ENCODE measurements at places on chromosomes 5 and 9. TPM values are rescaled to one million over a fixed set of nuclear protein-coding genes. Genes with fewer than 3 reads are reported as not detected.

- DNase-seq, result no peak
Observed at GRCh38 chr5:604391-604831, 7.7 kb upstream of the CEP72 start.

GRCh38 chr5:39177631-39177964, 41.8 kb downstream of the FYB1 start:
- DNase-seq, result no peak

DNA sequence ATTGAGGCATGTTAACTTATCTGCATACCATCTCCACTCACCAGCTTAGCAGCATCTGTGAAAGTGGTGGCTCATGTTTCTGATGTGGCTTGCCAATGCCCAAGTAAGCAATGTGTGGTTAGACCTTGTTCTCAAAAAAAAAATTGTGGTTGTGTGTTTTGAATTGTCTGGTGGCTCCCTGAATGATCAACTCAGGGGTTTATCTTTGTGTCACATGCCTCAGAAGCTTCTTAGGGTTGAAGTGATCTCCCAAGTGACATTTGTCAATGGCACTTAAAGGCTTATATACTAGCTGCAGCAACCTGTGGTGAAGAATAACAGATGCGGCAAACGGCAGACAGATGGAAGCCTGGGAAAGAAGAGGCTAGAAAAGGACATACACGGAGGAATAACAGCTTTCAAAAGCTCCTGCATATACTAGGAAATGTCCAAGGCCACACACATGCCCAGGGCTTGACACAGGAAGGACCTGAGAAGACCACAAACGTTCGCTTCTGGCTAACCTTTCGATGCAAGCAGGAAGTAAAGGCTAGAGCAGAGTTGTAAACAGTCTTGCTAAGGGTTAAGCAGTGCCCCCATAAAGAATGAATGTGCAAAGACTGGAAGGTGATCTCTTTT, 42.2 kb upstream of the FSD1L start:
- DNase-seq, result no peak

DNA sequence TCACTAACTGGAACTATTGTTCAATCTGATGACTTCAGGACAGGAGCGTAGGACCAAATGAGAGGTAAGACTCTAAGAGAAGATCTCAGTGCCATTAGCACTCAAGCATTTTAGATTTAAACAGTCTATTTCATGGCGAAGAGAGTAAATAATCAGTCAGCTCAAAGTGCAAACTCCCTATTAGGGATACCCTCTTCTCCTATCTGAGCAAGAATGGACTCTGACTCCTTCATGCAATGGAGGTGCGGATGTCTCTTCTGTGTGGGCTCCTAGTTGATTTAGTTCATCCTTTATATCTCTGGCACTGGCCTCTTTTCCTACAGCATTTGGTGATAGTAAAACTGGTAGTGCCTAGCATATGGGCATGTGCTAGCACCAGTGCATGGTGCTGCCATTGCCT, 144.6 kb downstream of the SMC2 start:
- DNase-seq, result no peak

DNA sequence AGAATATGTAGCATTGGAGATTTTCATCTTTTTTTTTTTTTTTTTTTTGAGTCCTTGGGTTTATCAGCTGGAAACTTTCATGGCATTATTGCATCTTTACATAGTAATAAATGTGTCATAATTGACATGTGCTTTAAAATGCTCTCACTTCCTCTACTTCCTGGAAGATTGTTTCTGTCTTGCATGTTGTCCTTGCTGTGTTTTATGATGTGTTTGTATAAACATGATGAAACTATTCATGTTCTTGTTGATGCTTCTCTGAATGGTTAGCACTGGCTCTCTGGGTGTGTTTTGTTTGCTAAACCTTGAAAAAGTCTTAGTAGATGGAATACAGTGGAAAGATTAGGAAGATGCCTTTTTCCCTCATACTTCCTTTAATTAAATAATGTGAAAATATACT, 87.9 kb downstream of the IQGAP2 start:
- DNase-seq, result no peak

DNA sequence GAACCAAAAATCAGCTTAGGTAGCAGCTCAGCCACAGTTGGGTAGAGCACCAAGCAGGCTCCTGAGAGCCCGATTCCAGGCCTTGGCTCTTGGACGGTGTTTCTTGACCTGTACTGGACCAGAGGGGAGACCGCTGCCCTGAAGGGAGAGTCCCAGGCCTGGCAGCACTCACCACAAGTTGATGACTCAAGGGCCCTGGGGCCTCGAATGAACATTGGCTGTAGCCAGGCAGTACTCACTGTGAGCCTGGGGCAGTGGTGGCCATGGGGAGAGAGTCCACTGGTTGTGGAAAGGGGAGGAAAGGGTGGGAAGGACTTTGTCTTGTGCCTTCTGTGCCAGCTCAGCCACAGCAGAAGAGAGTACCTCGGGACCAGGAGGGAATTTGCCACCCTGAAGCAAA, 166.1 kb downstream of the EDIL3 start:
- DNase-seq, result no peak

- DNase-seq, result peak; percentile 94
Observed at GRCh38 chr5:157743163-157744050, at the start of gene LSM11. TSS of gene LSM11 (plus strand) at chr5:157743712. CDS start at chr5:157743751, 39 bp downstream.

GRCh38 chr5:35305336-35306020, 75.2 kb upstream of the PRLR start:
- no peak for DNase-seq

- no peak for DNase-seq
Observed at GRCh38 chr9:136544964-136545691, 720 bp downstream of the NOTCH1 start.

- DNase-seq, result no peak
Observed at GRCh38 chr5:178238711-178239592, 6.3 kb upstream of the PHYKPL start.

GRCh38 chr5:177154003-177154643, 20.6 kb downstream of the NSD1 start:
- no peak for DNase-seq

GRCh38 chr9:94936419-94936818, 209.9 kb downstream of the AOPEP start:
- DNase-seq, result no peak

DNA sequence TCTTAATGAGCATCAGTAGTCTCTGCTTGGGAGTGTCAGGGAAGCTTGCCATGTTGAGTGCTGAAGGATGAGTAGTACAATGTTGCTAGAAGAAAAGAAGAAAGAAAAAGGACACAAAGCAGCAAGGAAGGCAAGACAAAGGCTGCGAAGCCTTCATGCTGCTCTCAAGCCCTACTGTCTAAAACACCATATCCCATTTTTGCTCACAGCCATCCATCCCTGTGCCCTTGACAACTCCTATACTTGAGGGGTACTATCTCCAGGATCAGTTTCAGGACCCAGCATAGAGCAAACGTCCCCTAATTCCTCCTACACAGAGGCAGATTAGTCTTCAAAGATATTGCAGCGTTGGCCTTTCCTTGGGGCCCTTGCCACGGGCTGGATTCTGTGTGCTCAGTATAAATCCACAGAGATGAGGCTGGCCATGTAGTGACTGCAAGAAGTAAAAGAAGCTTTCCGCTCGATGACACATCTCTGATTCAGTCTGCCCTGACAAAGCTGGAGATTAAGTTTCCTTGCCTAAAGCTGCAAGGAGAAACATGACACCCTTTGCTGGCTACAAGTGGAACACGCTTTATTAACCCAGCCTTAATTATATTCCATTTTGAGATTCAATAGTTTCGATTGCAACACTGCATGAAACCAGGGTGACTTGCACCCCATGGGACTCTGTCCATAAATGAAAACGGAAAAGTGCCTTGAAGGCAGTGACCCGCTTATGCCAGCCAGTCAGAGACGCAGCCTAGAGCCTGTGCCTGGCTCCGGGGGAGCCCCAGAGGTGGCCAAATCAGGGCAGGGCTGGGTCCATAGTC, 304.6 kb downstream of the ACTL7B start:
- no peak for DNase-seq

DNA sequence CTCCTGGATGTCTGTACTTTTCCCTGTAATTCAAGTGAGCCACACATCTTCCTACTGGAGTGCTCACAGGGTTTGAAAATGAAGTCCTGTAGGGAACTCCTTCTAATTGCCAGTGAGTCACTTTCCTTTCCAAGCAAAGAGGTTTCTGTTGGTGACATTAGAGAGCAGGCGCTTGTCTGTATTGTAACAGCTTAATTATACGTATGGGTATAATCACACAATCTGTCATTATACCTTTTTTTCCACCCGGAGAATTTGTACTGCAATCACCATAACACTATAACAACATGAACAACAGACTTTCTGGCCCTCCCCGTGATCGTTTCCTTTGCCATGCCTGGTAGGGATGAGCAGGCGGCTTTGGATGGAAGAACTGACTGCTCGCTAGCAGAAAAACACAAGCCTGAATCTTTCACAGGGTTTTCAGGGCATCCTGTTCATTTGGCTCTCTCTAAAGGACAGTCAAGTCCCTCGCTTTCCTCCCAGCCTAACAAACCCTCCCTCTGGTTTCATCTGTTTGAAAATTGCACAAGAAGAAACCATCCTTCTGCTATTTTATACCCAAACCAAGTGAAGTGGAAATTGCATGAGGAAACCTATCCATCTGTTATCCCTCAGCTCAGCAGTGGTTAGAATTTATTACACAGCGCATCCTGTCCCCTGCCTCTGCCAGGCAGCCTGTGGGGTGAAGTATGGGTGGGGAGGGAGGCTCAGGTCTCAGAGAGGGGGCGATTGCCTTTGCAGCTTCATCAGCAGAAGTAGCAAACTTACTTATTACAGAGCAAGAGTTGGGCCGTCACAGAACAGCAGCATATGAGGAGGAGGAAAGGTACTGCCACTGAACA, 307.0 kb upstream of the TLE4 start:
- no peak for DNase-seq

DNA sequence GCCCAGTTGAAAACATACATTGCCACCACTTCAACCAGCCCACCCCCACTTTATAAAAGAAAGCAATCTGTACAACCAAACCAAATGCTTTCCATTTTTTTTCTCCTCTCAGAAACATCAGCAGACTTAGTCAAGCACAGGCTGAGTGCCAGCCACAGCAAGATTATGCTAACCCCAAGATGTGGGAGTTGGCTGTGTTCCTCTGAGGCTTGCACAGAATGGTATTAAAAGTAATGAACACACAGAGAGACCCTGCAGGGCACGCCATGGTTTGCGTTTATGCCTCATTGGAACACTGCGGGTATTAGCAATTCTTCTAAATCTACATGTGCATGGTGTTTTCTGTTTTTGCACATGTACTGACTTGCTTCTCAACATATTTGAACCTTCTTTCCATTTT, 419.9 kb upstream of the GRAMD2B start:
- no peak for DNase-seq

- DNase-seq, result no peak
Observed at GRCh38 chr9:112787978-112788377, 37.4 kb downstream of the SNX30 start.

GRCh38 chr9:129548571-129549135, 72.2 kb downstream of the C9orf50 start:
- no peak for DNase-seq

PHYKPL gene
- total RNA-seq, result 9.0 TPM

SLCO4C1 gene
- total RNA-seq, result 0.82 TPM

ASPN gene
- 5.3 TPM for total RNA-seq

DNM1 gene
- total RNA-seq, result 73.8 TPM
